ENCODE measurements at places on chromosomes 2 and 18. TPM values are rescaled to one million over a fixed set of nuclear protein-coding genes. Genes with fewer than 3 reads are reported as not detected.

DNA sequence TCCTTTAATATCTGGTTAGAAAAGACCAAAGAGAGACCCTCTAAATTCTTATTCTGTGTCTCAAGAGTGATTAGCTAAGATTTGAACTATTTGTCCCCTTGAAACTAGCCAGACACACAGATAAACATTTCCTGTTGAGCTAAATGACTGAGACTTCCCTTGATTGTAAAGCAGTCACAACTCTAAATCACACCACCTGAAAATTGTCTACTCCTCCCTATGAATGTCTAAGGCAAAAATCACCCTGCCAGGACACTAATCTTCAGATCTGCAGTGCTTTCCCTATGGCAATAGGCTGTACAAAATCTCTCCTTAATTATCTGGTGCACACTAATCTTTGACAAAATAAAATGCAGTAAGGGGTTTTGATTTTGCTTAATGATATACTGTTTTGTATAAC, 200.5 kb upstream of the GULP1 start:
- no peaks in the 10 kb centered on the region for H3K36me3 ChIP-seq
- H3K27me3 ChIP-seq, result no peaks in the 10 kb centered on the region
- no peaks in the 10 kb centered on the region for H3K4me1 ChIP-seq
- no peak overlapping the region for H3K4me3 ChIP-seq
- no peak overlapping the region for H3K27ac ChIP-seq

DNA sequence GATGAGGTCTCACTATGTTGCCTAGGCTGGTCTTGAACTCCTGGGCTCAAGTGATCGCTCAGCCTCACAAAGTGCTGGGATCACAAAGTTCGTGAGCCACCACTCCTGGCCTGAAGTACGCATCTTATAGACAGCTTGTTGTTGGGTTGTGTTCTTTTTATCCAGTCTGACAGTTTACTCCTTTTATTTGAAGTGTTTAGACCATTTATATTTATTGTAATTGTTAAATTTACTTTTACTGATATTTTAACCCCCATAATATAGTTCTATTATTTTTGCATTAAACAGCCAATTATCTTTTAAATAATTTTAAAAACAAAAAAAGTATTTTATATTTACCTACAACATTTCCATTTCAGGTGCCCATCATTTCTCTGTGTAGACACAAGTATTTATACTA, 303.0 kb upstream of the HDAC4 start:
- peaks cover 18% of the 10 kb centered on the region for H3K27me3 ChIP-seq
- no peaks in the 10 kb centered on the region for H3K4me1 ChIP-seq

- no peak for DNase-seq
- peaks cover 30% of the 10 kb centered on the region for H3K4me1 ChIP-seq
- peak overlapping the region; percentile 52 for H3K27ac ChIP-seq
- H3K27me3 ChIP-seq, result no peaks in the 10 kb centered on the region
- H3K4me3 ChIP-seq, result no peak overlapping the region
- H3K36me3 ChIP-seq, result no peaks in the 10 kb centered on the region
These were observed 33.8 kb downstream of the RNF144A start for GRCh38 chr2:6951046-6951445.

DNA sequence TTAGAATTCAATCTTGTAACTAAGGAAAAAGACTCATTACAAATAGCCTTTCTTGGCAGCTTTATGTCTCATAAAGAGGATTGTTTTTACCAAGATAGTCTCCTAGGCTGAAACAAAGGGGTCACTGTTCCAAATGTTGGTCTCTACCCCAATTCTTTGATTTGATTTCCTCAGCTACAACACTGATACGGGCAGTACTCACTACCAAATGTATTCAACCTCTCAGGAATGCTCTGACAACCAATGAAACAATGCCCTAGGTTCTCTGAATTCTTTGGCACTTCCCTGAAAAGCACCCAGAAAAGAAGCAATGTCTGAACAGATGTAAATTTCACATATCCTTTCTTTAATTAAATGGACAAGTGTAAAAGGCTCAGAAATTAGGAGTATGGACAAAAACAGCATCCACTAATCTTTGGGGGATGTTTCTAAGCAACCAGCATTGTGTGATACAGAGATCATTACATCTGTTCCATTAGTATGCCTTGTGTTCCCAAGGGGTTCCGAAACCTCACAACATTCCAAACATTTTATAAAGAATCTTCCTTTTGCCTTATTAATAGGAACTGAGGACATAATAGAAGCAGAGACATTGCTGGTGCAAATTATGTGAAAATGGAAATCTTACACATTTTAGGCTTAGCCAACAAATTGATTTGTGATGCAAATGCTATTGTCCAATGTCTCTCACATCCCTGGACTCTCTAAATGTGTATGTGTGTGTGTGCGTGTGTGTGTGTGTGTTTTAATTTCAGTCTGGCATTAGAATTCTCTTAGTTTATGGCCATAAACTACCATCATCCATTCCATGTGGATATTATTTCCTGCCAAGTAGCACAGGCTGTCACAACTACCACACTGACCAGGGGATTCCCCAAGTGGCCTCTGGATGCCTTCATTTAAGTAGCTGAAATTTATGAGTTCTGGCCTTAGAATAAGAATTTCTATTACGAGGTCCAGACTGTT, 276.0 kb downstream of the MTX2 start:
- H3K4me3 ChIP-seq, result no peak overlapping the region
- H3K27me3 ChIP-seq, result peaks cover 18% of the 10 kb centered on the region
- H3K36me3 ChIP-seq, result no peaks in the 10 kb centered on the region
- no peak overlapping the region for H3K27ac ChIP-seq

DNA sequence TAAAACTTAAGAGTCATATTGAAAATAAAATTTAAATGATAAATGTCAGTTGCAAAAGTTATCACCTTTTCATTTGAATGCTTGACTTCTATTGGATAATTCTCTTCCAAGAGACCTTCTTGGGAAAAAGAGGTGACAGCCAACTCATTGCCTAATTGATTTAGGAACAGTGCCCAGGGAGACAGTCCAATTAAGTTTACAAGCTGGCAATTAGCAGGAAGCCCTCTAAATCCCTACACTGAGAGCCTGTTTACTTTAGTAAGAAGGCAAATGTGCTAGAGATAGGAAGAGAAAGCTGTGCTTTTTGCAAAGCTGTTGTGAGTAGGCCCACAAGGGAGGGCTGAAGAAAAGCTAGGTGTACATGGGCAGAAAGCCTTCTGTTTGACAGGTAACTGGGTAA, 189.1 kb downstream of the WDPCP start:
- DNase-seq, result no peak
- peaks cover 16% of the 10 kb centered on the region for H3K36me3 ChIP-seq
- no peaks in the 10 kb centered on the region for H3K27me3 ChIP-seq

- H3K27me3 ChIP-seq, result no peaks in the 10 kb centered on the region
- no peak overlapping the region for H3K27ac ChIP-seq
- no peaks in the 10 kb centered on the region for H3K4me1 ChIP-seq
- H3K4me3 ChIP-seq, result no peak overlapping the region
- DNase-seq, result no peak
These were observed 29.7 kb downstream of the TAF4B start for GRCh38 chr18:26255695-26256622.

DNA sequence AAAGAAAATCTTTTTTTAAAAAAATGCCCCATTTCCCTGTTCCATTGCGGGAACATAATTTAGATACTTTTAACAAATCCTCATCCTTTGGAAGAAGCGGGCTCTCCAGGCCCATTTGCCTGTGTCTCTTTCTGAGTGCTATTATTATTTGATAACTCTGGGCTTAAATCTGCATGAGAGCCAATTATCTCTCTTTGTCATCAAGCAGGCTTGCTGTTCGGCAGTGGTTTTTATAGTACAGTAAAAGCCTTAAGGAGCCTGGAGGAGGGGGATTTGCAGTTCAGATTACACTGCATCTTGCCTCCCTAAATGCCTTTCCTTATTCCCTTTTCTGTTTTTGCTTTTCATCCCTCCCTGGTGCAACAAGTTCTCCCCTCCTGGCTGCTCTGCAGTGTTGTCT, 50.6 kb downstream of the CELF4 start:
- no peaks in the 10 kb centered on the region for H3K4me1 ChIP-seq
- no peak overlapping the region for H3K27ac ChIP-seq
- H3K4me3 ChIP-seq, result no peak overlapping the region
- DNase-seq, result no peak
- H3K36me3 ChIP-seq, result no peaks in the 10 kb centered on the region

The DLGAP1 gene
- total RNA-seq, result not detected

The HSPE1 gene
- 158 TPM for total RNA-seq
